Stomach (tissue), 19 donors: ENCODE measurements at places on chromosomes 7 and 10. TPM values are rescaled to one million over a fixed set of nuclear protein-coding genes. Genes with fewer than 3 reads are reported as not detected.

DNA sequence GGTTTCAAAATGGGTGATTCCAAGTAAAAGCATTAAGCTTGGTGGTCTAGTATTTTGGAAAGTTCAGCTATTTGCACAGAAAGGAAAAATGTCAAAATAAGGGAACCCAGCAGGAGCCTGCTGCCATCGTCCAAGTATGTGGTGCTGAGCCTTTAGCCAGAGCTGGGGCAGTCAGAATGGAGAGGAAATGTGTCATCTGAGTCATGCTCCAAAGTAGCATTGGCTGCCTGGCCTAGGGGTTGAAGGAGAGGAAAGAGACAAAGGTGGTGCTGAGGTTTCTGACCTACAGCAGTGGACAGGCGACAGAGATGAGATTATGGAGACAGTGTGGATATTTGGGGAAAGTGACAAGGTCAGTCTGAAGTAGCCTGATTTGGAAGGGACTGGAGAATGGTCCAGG is 103.9 kb downstream of the PLCE1 start:
- no peaks in the 10 kb centered on the region for H3K27me3 ChIP-seq
- no peak overlapping the region for H3K27ac ChIP-seq
- DNase-seq, result no peak
- no peak overlapping the region for H3K4me3 ChIP-seq
- peaks cover 52% of the 10 kb centered on the region for H3K4me1 ChIP-seq

- peaks cover 54% of the 10 kb centered on the region for H3K4me1 ChIP-seq
- H3K27ac ChIP-seq, result no peak overlapping the region
- no peak for DNase-seq
- no peak overlapping the region for H3K4me3 ChIP-seq
- peaks cover 48% of the 10 kb centered on the region for H3K36me3 ChIP-seq
These were observed 122.5 kb downstream of the FAM53B start for GRCh38 chr10:124621637-124622036.

DNA sequence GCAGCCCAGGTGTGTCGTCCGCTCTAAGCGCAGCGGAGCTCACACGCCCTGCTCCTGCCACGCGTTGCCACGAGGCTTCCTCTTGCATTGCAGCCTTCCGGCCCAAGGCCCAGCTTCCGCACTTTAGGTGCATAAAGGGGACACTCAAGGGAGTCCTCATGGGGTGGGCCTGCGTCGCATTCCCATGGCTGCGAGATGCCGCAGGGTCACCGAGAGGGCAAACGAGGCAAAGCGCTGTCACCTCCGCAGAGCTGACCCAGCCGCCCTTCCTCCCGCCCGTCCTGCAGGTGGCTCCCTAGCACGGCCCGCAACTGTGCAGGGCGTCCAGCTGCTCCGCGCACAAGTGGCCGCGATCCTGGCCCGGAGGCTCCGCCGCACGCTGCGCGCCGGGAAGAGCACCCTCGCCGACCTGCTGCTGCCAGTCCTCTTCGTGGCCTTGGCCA is 283.5 kb downstream of the ABCA13 start:
- H3K36me3 ChIP-seq, result no peaks in the 10 kb centered on the region
- no peaks in the 10 kb centered on the region for H3K27me3 ChIP-seq
- H3K4me1 ChIP-seq, result no peaks in the 10 kb centered on the region
- no peak overlapping the region for H3K4me3 ChIP-seq
- no peak for DNase-seq

SEMA3A gene
- 0.37 TPM for polyA plus RNA-seq

- H3K27ac ChIP-seq, result no peak overlapping the region
- DNase-seq, result no peak
- H3K4me3 ChIP-seq, result no peak overlapping the region
- H3K4me1 ChIP-seq, result no peaks in the 10 kb centered on the region
- H3K27me3 ChIP-seq, result no peaks in the 10 kb centered on the region
These were observed 24.5 kb upstream of the SLC26A3 start for GRCh38 chr7:107827501-107827900.

ARPC1A gene
- polyA plus RNA-seq, result 257 TPM

DNA sequence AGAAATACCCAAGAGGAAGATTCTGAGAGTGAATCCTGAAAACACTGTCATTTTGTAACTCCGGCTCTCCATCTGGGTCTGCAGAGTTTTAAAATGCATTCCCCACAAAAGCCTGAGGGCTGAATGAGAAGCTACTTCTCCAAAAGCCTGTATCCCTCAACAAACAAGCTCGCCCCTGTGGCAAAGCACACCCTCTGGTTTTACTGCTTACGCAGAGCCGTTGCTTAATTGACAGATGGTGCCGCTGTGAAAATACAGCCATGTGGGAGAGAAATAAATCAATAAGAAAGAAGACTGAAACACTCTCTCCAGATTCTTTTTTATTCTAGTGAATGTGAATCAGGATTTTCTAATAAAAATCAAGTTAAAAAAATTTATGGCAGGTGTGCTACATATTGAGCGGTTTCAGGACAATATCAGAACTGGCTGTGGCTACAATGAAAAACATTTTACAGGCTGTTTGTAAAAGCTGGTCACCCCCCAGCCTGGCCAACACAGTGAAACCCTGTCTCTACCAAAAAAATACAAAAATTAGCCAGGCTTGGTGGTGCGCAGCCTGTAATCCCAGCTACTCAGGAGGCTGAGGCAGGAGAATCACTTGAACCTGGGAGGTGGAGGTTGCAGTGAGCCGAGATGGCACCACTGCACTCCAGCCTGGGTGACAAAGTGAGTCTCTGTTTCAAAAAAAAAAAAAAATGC is 32.5 kb downstream of the C7orf33 start:
- H3K27me3 ChIP-seq, result no peaks in the 10 kb centered on the region
- H3K27ac ChIP-seq, result no peak overlapping the region
- no peak overlapping the region for H3K4me3 ChIP-seq
- H3K4me1 ChIP-seq, result peaks cover 5% of the 10 kb centered on the region

DNA sequence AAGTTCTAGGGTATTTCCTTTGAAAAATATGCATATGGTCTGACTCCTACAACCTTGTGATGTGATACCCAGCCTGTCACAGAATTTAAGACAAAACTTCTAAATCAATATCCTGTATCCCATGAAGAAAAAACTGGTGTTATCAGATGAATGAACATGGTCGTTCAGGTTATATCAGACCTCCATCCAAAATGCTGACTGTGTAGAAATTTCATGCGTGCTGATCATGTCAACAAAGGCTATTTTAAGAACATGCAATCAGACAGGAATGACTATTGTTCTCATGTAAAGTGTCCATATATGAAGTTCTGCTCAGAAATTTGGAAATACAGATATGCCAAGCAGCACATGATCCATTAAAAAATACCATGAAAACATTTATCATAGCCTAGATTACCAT is 62.3 kb downstream of the NEBL start:
- H3K36me3 ChIP-seq, result no peaks in the 10 kb centered on the region
- no peak for DNase-seq
- H3K4me1 ChIP-seq, result no peaks in the 10 kb centered on the region
- H3K4me3 ChIP-seq, result no peak overlapping the region
- no peaks in the 10 kb centered on the region for H3K27me3 ChIP-seq

ADAM12 gene
- not detected for polyA plus RNA-seq

NODAL gene
- polyA plus RNA-seq, result not detected

SLC26A4 gene
- polyA plus RNA-seq, result 0.06 TPM

GRCh38 chr10:122363311-122363710 is 11.2 kb upstream of the PLEKHA1 start:
- no peak overlapping the region for H3K27ac ChIP-seq
- no peaks in the 10 kb centered on the region for H3K27me3 ChIP-seq
- DNase-seq, result no peak
- H3K4me3 ChIP-seq, result no peak overlapping the region

DNA sequence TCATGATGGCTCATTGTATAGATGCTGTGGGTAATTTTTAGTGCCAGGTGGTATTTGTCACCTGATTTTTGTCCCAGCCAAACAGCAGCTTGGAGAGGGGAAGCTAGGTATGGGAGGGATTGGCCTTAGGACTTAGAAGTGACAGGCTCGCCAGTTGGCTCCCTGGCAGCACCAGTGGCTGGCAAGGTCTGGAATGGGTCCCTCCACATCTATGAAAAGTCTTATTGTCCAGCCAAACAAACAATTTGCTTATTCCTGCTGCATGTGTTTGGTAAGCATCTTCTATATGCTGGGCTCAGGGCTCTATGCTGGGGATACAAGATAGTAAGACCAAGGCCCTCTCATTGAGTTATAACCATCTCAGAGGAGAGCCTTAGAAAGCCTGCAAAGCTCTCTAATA is 42.5 kb downstream of the SORCS3 start:
- H3K36me3 ChIP-seq, result no peaks in the 10 kb centered on the region
- H3K4me3 ChIP-seq, result no peak overlapping the region
- no peaks in the 10 kb centered on the region for H3K4me1 ChIP-seq

NUDT13 gene
- polyA plus RNA-seq, result 1.2 TPM

- no peaks in the 10 kb centered on the region for H3K27me3 ChIP-seq
- H3K27ac ChIP-seq, result no peak overlapping the region
- no peak for DNase-seq
- no peaks in the 10 kb centered on the region for H3K36me3 ChIP-seq
- H3K4me3 ChIP-seq, result no peak overlapping the region
- H3K4me1 ChIP-seq, result no peaks in the 10 kb centered on the region
These were observed 107.4 kb downstream of the DNAJB6 start for GRCh38 chr7:157444011-157444842.

- H3K4me3 ChIP-seq, result no peak overlapping the region
- H3K27ac ChIP-seq, result no peak overlapping the region
- DNase-seq, result peak; percentile 85
- H3K27me3 ChIP-seq, result no peaks in the 10 kb centered on the region
- no peaks in the 10 kb centered on the region for H3K36me3 ChIP-seq
These were observed 76.2 kb downstream of the PLCE1 start for GRCh38 chr10:94069884-94070283.

DNA sequence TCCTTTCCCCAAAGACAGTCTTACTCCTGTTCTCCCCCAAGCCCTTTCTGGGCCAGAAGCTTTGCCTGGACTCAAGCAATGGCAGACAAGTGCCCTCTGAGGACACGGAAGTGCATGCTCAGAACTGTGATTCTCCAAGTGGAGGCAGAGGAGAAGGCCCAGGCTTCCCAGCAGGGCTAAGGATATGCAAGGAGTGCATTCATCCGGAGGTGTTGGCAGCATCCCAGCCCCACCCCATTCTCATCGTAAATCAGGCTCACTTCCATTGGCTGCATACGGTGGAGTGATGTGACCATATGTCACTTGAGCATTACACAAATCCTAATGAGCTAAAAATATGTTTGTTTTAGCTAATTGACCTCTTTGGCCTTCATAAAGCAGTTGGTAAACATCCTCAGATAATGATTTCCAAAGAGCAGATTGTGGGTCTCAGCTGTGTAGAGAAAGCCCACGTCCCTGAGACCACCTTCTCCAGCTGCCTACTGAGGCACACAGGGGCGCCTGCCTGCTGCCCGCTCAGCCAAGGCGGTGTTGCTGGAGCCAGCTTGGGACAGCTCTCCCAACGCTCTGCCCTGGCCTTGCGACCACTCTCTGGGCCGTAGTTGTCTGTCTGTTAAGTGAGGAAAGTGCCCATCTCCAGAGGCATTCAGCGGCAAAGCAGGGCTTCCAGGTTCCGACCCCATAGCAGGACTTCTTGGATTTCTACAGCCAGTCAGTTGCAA is 1.4 kb upstream of the RBP3 start:
- no peak overlapping the region for H3K27ac ChIP-seq
- no peak for DNase-seq
- H3K36me3 ChIP-seq, result no peaks in the 10 kb centered on the region

GHRHR gene
- not detected for polyA plus RNA-seq

- H3K36me3 ChIP-seq, result no peaks in the 10 kb centered on the region
- no peaks in the 10 kb centered on the region for H3K27me3 ChIP-seq
- peak overlapping the region; percentile 1 for H3K27ac ChIP-seq
- peak; percentile 47 for DNase-seq
- peaks cover 10% of the 10 kb centered on the region for H3K4me1 ChIP-seq
These were observed 5.6 kb downstream of the POR start for GRCh38 chr7:75920431-75921161.

COL13A1 gene
- polyA plus RNA-seq, result 1.4 TPM

BLNK gene
- 22.0 TPM for polyA plus RNA-seq

- peaks cover 33% of the 10 kb centered on the region for H3K4me1 ChIP-seq
- H3K36me3 ChIP-seq, result no peaks in the 10 kb centered on the region
- no peak overlapping the region for H3K27ac ChIP-seq
These were observed 133.6 kb downstream of the BMPER start for GRCh38 chr7:34038816-34039470.

- no peak for DNase-seq
- peaks cover 19% of the 10 kb centered on the region for H3K27me3 ChIP-seq
- H3K36me3 ChIP-seq, result no peaks in the 10 kb centered on the region
- H3K4me1 ChIP-seq, result peaks cover 24% of the 10 kb centered on the region
These were observed 1.8 kb upstream of the CAV2 start for GRCh38 chr7:116497708-116498107.

GRCh38 chr7:150787321-150788281 is 12.6 kb downstream of the TMEM176B start:
- peak; percentile 79 for DNase-seq
- H3K4me3 ChIP-seq, result no peak overlapping the region
- H3K27me3 ChIP-seq, result no peaks in the 10 kb centered on the region
- H3K4me1 ChIP-seq, result peaks cover 59% of the 10 kb centered on the region

DNA sequence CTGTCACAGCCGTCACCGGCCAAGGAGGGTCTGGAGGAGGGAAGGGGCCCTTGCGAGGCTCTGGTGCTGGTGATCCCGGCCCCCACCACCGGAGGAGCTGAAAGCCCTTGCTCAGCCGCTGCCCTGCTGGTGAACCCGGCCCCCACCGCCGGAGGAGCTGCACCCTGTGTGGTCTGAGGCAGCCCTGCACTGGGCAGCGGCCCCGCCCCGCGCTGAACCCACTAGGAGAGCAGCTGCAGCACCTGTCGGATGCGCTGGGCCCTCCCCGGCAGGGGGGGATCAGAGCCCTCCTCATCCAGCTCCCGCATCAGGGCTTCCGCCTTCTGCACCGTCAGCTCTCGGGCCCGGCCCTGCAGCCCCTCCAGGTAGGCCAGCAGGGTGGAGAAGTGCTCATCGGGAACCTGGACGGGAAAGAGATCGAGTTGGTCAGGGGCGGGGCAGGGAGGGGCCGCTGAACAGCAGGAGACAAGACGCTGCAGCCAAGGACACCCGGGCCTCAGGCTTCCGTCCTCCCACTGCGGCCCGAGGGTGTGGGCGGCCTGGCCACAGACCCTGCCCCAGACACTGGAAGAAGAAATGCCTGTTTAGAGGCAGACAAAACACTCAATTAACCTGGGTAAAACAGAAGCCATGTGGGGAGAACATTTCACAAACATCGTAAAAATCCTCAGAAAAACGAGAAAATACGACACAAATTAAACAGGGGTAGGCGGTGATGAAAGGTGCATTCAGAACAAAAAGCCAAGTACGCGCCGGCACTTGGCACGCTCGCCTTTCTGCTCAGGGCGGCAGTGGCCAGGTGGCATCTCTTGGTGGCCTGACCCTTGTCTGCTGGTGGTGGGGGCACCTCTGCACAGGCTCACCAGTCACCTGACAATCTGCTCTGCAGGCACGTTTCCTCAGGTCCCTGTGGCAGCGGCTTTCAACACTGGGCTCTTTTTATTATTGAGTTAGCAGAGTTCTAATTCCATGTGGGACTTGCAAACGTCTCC is 14.7 kb downstream of the CYP2W1 start:
- no peak overlapping the region for H3K4me3 ChIP-seq
- no peaks in the 10 kb centered on the region for H3K27me3 ChIP-seq
- DNase-seq, result no peak
- no peak overlapping the region for H3K27ac ChIP-seq

FAM25G gene
- not detected for polyA plus RNA-seq

- no peaks in the 10 kb centered on the region for H3K36me3 ChIP-seq
- peak; percentile 62 for DNase-seq
- no peaks in the 10 kb centered on the region for H3K4me1 ChIP-seq
- H3K4me3 ChIP-seq, result no peak overlapping the region
These were observed 58.6 kb upstream of the COL13A1 start for GRCh38 chr10:69742928-69743602.

SSC4D gene
- not detected for polyA plus RNA-seq
